ENCODE measurements at places on chromosomes 6 and 20. TPM values are rescaled to one million over a fixed set of nuclear protein-coding genes. Genes with fewer than 3 reads are reported as not detected.

The HTR1E gene
- not detected for total RNA-seq

The CABLES2 gene
- 9.2 TPM for total RNA-seq

The PCED1A gene
- 44.3 TPM for total RNA-seq

The MUC21 gene
- not detected for total RNA-seq

The CRYBG1 gene
- total RNA-seq, result 3.2 TPM

The STAU1 gene
- 54.0 TPM for total RNA-seq

The TFAP2C gene
- total RNA-seq, result 2.0 TPM

The DDAH2 gene
- total RNA-seq, result 136 TPM

The MCHR2 gene
- not detected for total RNA-seq

The PRND gene
- not detected for total RNA-seq

The VGLL2 gene
- not detected for total RNA-seq

DNA sequence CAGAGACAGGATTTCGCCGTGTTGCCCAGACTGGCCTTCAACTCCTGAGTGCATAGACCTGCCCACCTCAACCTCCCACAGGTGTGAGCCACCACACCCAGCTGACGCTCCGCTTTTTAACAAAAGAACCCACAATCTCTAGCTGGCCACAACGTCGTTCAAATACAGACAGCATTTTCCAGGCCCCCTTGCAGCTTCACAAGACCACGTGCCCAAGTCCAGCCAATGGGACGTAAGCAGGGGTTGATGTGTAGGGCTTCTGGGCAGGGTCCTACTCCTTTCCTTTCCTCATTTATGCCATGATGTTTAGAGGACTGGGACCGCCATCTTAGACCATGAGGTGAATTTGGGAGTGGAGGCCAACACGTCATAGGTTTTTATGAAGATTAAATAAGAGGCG, 81.0 kb downstream of the TFAP2C start:
- DNase-seq, result no peak

DNA sequence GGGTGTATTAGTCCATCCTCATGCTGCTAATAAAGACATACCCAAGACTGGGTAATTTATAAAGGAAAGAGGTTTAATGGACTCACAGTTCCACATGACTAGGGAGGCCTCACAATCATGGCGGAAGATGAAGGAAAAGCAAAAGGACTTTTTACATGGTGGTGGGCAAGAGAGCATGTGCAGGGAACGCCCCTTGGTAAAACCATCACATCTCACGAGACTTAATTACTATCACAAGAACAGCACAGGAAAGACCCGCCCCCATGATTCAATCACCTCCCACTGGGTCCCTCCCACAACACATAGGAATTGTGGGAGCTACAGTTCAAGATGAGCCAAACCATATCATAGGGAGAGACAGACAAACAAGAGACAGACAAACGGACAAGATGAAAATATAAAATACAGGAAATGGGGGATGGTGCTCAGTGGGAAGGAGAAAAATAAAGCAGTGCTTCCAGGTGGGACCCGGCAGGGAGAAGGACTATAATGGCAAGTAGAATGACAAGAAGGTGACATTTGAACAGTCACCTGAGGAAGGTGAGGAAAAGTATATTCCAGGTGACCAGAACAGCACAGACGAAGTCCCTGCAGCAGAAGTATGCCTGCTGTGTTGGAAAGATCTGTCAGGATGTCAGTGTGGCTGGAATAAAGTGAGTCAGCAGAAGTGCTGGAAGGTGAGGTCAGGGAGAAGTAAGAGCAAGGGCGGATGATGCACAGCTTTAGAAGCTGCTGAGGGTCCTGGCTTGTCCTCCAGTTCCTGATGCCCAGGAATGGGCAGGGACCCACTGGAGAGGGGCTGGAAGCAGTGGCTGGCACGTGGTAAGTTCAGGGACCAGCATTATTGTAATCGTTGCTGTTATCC, 61.1 kb downstream of the SLC2A10 start:
- DNase-seq, result no peak

GRCh38 chr6:111173946-111174345, 86.6 kb downstream of the SLC16A10 start:
- no peak for DNase-seq

DNA sequence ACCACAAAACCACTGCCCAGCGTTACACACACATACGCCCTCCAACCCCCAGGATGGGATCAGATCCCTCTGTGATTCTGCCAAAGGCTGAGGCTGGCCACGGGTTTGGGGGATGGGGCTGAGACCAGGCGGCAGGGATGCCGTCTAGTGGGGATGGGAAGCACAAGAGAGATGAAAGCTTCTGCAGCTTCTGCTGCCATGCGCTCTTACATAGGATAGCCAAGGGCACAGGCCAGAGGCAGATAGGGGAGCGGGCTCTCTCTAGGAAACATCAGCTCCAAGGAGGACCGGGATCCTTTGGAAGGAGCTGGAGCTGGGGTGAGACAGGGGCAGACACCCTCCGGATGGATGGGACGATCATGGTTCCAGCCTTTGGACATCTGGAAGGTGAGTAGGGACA, 18.7 kb upstream of the RIN2 start:
- no peak for DNase-seq

DNA sequence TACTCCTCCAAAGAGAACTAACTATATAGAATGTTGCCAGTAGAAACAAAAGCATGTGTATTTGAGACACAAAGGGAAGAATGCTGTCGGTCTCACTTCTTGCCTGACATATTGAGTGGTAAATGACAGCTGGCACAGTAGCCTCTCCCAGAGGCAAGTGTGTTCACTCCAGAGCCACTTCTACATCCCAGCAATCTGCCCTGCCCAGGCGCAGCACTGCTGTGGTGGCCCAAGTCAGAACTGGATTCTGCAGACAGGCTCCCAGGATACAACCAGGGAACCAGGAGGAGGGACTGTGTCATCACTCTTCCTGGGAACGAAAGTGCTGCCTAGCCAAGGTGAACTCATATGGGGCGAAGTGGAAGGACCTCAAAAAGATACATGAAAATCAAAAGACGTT, 103.2 kb upstream of the ARMC2 start:
- no peak for DNase-seq

DNA sequence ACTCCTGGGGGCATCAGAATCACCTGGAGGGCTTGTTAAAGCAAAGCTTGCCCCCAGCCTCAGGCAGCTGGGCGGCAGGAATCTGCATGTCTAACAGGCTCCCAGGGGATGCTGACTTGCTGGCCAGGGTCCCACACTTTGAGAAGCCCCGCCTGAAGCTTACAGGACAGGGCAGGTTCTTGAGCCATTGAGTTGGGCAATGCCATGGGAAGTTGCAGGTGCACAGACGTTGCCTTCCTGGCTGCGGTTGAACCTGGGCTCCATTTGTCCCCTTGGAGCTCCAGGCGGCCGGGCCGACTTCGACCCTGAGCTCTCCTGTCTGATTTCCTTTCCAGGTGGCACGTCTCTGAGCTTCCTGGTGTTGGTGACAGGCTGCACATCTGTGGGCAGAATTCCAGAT, 46.8 kb downstream of the SYNJ2 start:
- DNase-seq, result no peak

GRCh38 chr6:56517155-56517745, 125.4 kb downstream of the DST start:
- DNase-seq, result no peak

DNA sequence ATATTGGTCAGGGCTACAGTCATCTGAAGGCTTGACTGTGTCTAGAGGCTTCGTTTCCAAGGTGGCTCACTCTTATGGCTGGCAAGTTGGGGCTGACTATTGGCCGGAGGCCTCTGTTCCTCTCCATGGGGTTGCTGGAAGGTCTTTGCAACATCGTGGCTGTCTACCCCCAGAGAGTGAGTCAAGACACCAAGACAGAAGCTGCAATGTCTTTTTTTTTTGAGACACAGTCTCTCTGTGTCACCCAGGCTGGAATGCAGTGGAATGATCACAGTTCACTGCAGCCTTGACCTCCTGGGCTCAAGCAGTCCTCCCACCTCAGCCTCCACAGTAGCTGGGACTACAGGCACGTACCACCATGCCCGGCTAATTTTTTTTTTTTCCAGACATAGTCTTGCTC, 29.4 kb upstream of the KIF3B start:
- no peak for DNase-seq

DNA sequence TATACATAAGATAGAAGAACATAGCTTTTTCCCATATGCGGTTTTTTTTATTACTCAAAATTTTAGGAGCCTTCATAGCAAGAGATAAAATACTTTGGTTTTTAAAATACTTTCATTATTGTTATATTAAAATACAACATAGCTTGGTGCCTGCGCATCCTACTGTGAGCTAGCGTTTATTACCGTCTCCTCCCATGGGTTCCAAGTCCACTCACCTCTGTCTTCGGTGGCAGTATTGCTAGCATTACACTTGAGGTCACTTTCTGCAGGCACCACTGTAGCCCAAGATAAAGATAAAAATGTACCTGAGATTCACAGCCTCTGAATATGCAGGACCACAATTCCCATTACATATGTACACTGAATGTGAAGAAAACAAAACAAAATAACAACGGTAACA, 326.7 kb downstream of the TPBG start:
- no peak for DNase-seq

- no peak for DNase-seq
These were observed 2.4 kb upstream of the GNMT start for GRCh38 chr6:42958125-42958524.

DNA sequence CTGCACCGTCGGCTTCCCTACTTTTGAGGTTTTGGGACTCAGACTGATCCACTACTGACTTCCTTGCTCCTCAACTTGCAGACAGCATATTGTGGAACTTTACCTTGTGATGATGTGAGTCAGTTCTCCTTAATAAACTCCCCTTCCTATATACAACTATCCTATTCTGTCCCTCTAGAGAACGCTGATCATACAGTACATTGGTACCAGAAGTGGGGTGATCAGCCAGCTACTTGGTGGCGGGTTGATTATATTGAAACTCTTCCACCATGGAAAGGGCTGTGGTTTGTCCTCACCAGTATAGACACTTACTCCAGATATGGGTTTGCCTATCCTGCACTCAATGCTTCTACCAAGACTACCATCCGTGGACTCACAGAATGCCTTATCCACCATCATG, 7.6 kb upstream of the TAF4 start:
- no peak for DNase-seq

- no peak for DNase-seq
These were observed 18.4 kb upstream of the MRPS18A start for GRCh38 chr6:43705996-43706395.

- no peak for DNase-seq
These were observed 162.4 kb upstream of the MMS22L start for GRCh38 chr6:97445407-97445806.
